ENCODE measurements at places on chromosomes 1 and 21.

GRCh38 chr1:87638636-87639035 is 310.0 kb downstream of the LMO4 start:
- no peak for DNase-seq

- no peak for DNase-seq
Measured at GRCh38 chr1:33047839-33048305, 11.2 kb upstream of the AK2 start.

GRCh38 chr1:45437323-45437722 is 53.6 kb downstream of the TESK2 start:
- no peak for DNase-seq

DNA sequence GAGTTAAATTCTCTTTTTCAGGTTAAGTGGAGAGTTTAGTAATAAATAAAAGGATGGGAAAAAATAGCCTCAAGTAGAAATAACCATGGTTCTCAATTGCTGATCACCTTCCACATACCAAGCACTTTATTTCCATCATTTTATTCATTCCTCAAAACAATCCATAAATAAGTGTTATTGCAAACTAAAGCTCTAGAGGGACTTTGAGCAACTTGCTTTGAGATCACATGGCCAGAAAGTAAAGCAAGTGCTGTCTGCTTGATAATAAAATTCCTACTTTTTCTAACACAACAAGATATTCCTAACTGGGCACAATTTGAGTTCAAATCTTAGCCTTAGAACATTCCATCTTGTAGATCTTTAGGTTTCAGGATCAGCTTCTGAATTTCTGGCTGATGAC is 97.1 kb upstream of the C1orf87 start:
- no peak for DNase-seq

- no peak for DNase-seq
Measured at GRCh38 chr1:70760154-70760553, 287.5 kb downstream of the PTGER3 start.

DNA sequence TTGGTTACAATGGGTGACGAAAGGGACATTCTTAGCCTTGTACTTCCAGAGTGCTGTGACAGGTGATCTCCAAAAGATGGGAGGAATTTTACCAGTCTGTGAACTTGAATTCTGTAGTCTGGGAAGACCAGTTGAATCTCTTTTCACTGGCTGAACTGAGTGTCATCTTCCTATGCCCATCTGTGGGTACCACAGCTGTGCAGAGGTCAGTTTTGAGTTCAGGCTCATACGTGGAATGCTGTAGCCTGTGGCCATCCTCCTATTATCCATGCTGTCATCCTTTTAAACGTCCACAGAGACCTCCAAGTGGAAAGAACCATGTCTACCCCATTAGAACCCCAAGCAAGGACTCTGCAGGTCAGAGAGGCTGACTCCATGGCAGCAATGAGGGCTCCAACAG is 32.1 kb downstream of the TMEM51 start:
- no peak for DNase-seq

DNA sequence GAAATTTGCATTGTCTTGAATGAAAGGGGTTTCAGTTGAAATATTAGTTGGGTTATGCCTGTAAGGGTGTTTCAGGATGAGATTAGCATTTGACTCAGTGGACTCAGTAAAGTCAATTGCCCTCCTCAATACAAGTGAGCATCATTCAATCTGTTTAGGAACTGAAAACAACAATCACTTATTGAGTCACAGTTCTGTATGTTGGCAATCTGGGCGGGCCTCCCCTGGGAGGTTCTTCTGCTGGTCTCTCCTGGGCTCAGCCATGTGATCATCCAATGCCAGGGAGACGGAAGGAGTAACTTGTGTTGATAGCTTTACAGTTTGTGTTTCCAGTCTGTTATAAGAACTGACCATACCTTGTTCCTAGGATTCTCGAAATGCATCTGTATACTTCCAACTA is 262.9 kb upstream of the RUNX1 start:
- DNase-seq: no peak

- no peak for DNase-seq
Measured at GRCh38 chr1:221118938-221119320, 239.7 kb downstream of the HLX start.

DNA sequence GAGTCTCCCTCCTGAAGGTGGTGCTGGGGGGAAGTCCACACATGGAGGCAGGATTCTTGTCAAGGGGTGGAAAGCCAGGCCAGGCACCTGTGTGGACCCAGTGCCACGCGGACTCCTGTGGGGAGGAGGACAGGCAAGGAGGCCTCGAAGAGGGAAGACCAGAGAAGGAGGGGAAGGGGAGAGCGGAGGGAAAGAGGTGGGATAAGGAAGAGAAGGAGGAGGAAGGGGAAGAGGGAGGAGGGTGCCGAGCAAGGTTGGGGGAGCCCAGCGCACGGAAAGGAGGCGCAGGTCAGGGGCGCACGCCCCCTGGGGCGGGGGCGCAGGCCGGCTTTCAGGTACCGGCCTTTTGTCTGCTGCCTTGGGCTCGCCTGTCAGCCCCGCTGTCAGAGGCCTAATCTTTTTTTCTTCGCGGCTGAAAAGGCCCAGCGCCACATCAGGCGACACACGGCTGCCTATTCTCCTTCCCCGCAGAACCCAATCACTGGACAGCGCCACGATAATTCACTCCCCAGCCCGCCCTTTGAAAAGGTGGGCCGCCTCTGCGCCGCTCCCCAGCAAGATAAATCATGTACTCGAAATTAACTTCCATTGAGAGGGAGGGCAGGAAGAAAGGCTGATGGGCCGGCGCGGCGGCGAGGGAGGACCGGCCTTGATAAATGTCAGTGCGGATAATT is 42.5 kb downstream of the PRDM16 start:
- no peak for DNase-seq

DNA sequence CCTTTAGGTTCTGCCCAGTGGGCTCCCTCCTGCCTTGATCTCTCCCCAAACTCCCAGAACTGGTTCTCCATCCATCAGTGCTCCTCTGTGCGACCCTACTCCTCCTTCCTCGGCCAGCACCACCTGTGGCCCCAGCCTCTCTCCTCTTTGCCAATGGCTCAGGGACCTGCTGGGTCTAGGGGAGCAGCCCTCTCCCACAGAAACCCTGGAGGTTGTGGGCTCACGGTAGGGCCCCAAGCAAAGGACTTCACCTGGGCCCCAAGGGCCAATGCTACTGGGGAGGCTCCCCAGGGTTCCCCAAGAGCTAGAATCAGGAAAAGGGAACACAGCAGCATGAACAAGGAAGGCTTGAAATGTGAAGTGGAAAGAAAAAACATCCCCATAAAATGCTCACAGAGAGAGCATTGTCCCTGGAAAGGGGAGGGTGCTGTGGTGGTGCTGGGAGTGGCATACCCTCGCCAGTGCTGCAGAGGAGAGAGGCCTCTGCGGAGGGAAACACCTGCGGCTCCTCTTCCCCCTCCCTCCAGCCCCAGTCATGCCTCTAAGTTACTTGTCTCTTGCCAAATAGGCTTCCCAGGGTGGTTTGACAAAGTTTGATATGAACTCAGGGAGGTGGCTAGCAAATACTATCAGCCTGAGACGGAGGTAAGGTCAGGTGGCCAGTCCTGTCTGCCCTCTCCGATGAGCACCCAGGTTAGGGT is 2.5 kb downstream of the TMEM63A start:
- no peak for DNase-seq

DNA sequence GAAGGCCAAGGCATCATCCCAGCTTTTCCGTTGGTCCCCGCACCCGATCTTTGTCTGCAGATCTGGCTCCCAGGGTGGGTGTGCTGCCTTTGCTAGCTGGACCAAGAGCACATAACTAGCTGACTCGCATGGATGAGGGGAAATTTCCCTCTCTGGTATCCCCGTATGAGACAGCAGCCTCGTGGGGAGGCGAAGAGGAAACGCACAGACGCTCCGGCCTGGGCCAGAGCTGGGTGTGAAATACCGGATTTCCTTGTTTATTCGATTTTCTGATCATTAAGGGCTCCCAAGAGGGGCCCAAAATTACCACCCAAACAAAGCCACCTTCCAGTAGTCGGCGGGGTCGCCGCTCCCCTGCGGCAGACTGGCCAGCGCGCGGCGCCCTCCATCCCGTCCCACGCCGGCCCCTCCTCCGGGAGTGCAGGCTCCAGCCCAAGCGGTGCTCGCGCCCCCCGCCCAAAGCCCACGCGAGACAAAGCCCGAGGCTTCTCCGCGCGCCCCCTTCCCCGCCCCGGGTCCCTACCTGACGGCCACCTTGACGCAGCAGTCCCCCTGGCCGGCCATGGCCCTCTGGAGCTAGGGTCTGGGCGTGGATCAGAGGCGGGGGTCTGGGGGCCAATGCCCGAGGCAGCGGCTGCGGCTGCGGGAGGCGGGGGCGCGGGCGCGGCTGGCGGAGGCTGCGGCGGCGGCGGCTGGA is 546 bp downstream of the KIF21B start:
- DNase-seq: no peak

DNA sequence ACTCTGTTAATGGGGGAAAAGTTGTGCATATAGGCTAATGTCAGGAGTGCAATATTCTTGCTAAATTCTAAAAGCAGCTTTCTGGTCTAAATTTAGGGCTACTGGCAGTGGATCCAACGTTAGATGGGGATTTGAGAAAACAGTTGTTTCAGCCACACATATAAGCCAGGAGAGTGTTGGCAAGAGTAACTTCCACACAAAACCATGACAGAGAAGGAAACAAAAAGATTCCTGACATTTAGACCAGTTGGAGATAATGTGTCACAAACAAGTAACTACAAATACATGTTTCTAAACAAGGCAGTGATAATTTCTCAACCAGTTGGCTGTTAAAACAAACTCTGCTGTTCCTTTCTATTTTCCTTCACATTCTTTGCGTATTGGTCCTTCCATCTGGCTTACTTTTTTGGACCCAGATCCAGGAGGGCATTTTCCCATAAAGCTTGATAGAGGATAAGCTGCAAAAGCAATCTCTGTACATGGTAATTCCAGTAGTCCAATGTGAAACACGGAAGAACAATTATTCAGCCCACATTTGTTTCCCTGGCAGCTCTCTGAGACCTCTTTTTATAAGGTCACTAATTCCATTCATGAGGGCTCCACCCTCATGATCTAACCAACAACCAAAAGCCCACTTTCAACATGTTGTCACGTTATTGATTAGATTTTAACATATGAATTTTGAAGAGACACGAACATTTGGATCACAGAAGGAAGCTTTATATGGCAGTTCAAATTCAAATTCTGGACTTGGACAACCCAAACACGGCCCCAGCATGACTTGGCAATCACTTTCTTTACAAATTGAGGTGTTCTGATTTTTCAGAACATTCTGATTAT is 1888.6 kb downstream of the MRPL39 start:
- DNase-seq: no peak

GRCh38 chr1:38941093-38941492 is 537 bp downstream of the RHBDL2 start:
- no peak for DNase-seq

DNA sequence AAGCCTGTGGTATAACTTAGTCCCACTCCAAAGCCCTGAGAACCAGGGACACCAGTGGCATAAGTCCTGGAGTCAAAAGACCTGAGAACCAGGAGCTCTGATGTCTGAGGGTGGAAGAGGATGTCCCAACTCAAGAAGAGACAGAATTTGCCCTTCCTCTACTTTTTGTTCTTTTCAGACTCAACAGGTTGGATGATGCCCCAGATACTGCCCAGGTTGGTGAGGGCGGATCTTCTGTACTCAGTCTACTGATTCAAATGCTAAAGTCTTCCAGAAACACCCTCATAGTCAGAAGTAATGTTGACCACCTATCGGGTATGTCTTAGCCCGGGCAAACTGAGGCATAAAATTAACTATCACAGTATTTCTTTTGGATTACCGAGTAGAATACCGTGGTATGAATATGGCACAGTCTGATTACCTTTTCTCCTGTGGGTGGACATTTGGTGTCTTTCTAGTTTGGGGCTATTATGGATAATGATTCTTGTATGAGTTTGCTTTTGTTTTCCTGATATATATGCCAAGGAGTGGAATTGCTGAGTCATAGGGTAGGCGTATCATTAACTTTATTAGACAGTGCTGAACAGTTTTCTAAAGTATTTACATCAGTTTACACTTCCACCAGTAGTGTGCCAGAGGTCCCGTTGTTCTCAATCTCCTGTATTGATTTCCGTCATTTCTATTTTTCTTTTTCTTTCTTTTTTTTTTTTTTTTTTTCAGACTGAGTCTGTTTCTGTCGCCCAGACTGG is 3.2 kb upstream of the CHAF1B start:
- DNase-seq: no peak

GRCh38 chr1:84853741-84854721 is 39.0 kb downstream of the LPAR3 start:
- no peak for DNase-seq

GRCh38 chr1:87150143-87150542 is 178.5 kb upstream of the LMO4 start:
- no peak for DNase-seq

DNA sequence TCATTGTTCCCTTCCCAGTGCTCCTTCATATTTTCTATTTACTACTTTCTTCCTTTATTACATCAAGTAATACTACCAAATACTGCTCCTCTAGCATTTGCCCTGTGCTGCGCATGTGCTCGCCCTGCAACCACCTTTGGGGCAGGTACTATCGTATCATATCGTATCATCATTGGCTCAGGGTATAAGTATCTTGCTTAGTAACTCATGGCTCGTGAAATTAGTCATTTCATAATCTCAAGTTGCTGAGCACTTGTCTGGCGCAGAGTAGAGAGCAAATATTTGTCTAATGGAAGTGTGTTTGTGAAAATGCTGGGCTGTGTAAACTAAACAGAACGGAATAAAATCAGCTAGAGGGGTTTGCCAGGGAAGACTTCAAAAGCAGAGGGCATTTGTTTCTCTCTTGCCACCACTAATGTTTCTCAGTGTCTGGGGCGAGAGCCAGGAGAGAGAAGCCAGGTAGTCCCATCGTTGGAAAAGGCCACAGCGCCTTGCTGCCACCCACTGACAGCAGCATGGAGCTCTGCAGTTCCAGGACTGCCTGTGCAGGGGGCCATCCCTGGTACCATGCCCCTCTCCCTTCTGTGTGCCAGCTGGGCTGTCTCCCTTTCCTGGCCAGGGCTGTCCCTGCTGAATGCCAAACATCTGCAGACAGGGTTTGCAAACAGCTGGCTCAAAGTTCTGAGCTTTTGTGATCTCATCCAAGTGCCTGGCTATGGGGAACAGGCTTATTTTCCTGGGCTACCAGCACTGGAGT is 20.0 kb upstream of the CPT2 start:
- DNase-seq: no peak

- no peak for DNase-seq
Measured at GRCh38 chr1:198776602-198777029, 137.8 kb downstream of the PTPRC start.

DNA sequence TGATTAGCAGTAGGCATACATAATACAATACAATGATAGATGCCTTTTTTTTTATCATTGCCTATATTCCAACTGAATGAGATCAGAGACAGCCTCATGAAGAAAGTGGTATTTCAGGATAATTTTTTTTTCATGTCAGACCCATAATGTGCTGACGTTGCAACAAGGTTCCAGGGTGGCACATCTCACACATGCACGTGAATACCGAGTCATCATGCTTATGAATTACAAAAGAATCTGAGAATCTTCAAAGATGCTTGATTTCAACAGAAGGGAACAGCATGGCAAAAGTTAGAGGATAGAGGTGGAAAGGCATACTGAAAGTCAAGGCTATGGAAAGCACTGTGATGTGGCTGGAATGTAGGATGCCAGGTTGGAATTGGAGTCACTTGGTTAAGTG is 5.0 kb upstream of the RNF11 start:
- DNase-seq: no peak

Measured in stimulated activated CD8-positive, alpha-beta memory T cell treated with anti-CD3 and anti-CD28 coated beads, Interleukin-15, amount 100 ng/mL, for 4 hours (primary cell).